Ureter (tissue), 1 donor: ENCODE measurements at places on chromosomes 16 and 17. TPM values are rescaled to one million over a fixed set of nuclear protein-coding genes. Genes with fewer than 3 reads are reported as not detected.

The SOX8 gene
- 0.73 TPM for total RNA-seq

The SLFN12 gene
- 15.5 TPM for total RNA-seq

The ZDHHC7 gene
- 50.5 TPM for total RNA-seq

The EME1 gene
- total RNA-seq, result 0.94 TPM

The SEPTIN12 gene
- not detected for total RNA-seq

The FDXR gene
- 18.4 TPM for total RNA-seq

The EVI2A gene
- total RNA-seq, result 2.7 TPM

The USP32 gene
- total RNA-seq, result 38.8 TPM

The CCL17 gene
- total RNA-seq, result 0.78 TPM

The BCO1 gene
- 0.81 TPM for total RNA-seq

The ZNF267 gene
- total RNA-seq, result 18.5 TPM

The KRTAP4-1 gene
- not detected for total RNA-seq

The CD300H gene
- total RNA-seq, result not detected

The ZBTB4 gene
- total RNA-seq, result 65.5 TPM

The NACA2 gene
- not detected for total RNA-seq

The NHERF1 gene
- total RNA-seq, result 20.6 TPM

The ACAP1 gene
- total RNA-seq, result 12.7 TPM

The CUEDC1 gene
- total RNA-seq, result 36.9 TPM

The CFAP97D1 gene
- total RNA-seq, result not detected

The TP53TG3 gene
- total RNA-seq, result not detected

The MYH2 gene
- total RNA-seq, result 0.78 TPM

The DPEP2 gene
- total RNA-seq, result 7.0 TPM

The CES1 gene
- 56.8 TPM for total RNA-seq

The MEOX1 gene
- total RNA-seq, result 9.8 TPM

The ZPBP2 gene
- total RNA-seq, result not detected

The CCL5 gene
- total RNA-seq, result 12.1 TPM

The UNC13D gene
- total RNA-seq, result 75.3 TPM

The BCAR1 gene
- total RNA-seq, result 81.8 TPM

The ADAD2 gene
- 0.42 TPM for total RNA-seq

The BCL6B gene
- total RNA-seq, result 21.6 TPM

The TPSB2 gene
- 36.9 TPM for total RNA-seq

The CLEC10A gene
- total RNA-seq, result 5.1 TPM

The AHSP gene
- total RNA-seq, result not detected

The ITGAX gene
- 9.6 TPM for total RNA-seq

The CCDC40 gene
- 12.4 TPM for total RNA-seq

The ARHGAP23 gene
- 367 TPM for total RNA-seq

The PRSS36 gene
- 1.1 TPM for total RNA-seq

The TMEM101 gene
- total RNA-seq, result 20.3 TPM

The SLC35G6 gene
- total RNA-seq, result not detected

The SLC26A11 gene
- 25.5 TPM for total RNA-seq

The SNX20 gene
- total RNA-seq, result 1.8 TPM

The SECTM1 gene
- 12.6 TPM for total RNA-seq

The PRR14 gene
- total RNA-seq, result 37.8 TPM

The CRYBA1 gene
- total RNA-seq, result not detected

The DNASE1L2 gene
- 1.5 TPM for total RNA-seq

The RPL27 gene
- 1,133 TPM for total RNA-seq

The ZNF385C gene
- total RNA-seq, result 1.2 TPM
